ENCODE measurements at places on chromosomes 2 and 18.

DNA sequence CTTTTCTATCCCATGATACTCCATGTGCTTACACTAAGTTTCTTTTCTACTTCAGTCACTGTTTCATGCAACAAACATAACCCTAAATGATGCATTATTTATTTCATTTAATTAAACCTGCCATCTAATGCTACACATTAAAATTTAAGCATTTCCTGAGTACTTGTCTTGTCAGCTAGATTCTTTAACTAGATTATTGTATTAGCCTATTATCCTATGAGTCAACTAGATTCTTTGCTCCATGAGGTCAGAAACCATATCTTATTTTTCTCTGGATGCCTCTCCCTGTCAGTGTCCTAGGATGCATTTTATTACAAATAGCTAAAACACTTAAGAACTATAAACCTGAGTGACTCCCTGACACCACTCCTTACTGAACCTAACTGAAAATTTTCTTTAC is 652.4 kb downstream of the SLC4A3 start:
- no peak for DNase-seq

DNA sequence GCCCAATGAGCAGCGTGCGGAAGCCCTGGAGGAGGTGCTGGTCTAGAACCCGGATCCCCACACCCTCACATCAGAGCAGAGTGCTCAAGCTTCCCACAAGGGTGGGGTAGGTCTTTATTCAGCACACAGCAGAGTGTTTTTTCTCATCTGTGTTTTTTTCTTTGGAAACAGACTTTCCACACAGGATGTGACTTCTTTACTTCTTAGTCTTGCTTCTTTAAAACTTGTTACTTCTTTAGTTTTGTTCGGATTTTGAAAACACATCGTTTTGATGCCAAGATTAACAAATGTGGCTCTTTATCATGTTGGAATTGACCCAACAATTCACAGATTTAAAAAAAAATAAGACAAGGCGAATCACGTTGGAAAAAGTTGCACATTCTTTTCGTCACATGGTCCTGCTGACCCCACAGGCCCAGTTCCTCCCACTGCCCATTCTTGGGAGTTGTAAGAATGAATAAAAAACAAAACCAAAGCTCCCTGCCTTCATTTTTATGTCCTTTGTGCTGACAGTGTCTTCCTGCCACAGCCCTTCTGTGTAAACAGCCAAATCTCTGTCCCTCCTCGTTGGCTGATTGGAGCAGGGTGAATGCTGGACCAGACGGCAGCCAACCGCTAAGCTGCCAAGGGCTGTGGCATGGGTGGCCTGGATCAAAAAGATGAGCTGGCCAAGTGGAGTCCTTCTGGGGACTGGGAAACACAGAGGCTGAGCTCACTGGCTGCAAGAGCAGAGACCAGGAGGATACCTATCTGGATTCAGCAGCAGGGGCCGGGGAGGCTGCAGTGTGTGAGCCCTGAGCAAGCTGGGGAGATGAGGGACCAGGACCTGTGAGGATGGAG is 81.6 kb downstream of the TWIST2 start:
- DNase-seq: peak; percentile 32

GRCh38 chr2:168587307-168587706 is 131.2 kb downstream of the CERS6 start:
- no peak for DNase-seq

DNA sequence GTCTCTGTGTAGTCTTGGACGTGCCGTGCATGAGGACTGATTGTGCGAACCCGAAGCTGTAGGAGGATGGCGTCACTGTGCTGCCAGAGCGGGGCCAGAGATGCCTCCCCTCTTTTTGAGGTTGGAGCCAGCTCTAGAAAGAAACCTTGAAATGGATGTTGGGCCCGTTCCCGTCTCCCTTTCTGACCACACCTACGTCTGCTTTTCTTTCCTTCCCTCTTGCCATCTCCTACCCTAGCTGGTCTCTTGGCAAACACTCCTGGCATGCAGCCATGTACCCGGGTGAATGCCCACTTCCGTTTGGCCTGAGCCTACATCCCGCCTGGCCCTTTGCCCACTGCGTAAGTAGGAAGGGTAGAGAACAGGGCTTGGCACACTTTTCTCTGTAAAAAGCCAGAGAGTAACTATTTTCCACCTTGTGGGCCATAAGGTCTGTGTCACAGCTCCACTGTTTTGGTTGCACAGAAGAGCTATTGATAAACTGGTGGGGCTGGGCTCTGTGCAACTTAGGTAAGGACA is 37.4 kb downstream of the SH3BP4 start:
- peak; percentile 96 for DNase-seq

DNA sequence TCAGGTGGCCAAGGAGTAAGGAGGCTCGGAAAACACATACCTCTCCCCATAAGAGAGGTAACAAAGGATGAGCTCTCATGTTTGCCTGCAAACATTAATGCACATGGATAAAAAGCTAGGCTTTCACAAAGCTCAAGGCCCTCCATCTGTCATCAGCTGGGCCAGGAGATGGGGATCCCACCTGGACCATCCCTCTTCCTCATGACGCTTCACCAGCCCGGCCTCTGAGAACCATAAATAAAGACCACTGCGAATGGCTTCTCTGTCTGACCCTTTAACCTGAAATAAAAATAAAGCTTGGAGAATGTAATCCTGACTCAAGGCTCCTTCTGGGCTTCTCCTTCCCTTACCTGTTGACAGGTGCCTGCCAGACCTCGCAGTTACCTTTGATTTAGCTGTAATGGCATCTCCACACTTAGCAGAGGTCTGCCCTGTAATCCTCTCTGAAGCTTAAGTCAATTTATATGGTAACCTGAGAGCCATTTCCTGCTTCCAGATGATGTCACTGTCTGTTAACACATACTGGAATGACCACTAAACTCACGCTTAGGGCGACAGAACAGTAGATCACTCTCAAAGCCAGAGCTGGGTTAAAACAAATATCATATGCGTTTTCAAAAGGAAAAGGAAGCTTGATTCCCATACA is 29.3 kb upstream of the FOXI3 start:
- DNase-seq: no peak

DNA sequence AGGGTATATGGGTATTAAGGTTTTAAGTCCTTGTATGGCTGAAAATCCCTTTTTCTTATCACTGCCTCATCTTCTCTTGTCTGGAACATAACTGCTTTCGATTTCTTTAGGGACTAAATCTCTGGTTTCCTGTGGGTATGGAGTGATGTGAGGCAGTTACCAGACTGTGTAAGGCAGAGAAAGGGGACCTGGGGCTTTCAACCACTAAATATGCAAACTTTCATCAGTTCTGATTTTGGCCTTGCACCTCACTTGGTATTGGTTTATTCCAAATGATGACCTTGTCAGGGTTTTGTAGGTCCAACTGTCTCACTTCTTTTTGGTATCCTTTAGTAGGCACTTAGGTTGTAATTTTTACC is 9.3 kb downstream of the MAP4K4 start:
- no peak for DNase-seq

DNA sequence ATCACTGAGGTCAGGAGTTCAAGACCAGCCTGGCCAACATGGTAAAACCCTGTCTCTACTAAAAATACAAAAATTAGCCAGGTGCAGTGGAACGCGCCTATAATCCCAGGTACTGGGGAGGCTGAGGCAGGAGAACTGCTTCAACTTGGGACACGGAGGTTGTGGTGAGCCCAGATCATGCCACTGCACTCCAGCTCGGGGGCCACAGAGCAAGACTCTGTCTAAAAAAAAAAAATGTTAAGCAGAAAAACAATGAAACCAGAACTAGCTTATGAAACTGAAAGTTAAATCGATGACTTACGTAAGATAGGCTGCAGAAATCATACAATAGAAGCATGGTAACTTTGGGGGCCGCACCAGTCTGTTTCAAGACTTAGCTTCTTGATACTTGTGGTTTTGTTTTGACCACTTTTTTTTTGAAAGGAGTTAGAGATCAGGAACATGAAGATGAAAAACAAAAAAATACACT is 6.2 kb upstream of the GPR155 start:
- DNase-seq: no peak
